ENCODE measurements at places on chromosomes 2 and 18. TPM values are rescaled to one million over a fixed set of nuclear protein-coding genes. Genes with fewer than 3 reads are reported as not detected.

Gene SLC39A10
- 9.1 TPM for polyA plus RNA-seq

Gene TTR
- polyA plus RNA-seq, result not detected

Gene SYT4
- 0.25 TPM for polyA plus RNA-seq

Gene DNAJC10
- polyA plus RNA-seq, result 52.3 TPM

DNA sequence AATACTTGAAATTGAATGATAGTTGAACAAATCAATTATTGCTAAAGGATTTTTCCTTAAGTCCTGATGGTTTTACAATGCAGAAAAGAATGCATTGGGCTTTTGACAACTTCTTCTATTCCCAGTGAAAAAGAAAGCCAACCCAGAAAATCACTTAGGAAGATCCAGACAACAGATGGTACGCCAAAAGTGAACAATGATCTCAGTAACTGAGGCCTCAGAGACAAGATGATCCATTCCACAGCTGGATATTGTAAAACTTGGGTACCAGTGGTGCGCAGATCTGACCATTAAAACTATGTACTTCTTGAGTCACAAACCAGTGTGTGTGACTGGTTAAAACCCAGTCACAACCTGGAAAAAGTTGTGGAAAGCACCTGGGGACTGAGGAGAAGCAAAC lies 173.5 kb downstream of the ETAA1 start:
- H3K27me3 ChIP-seq, result no peaks in the 10 kb centered on the region
- no peak overlapping the region for H3K27ac ChIP-seq
- DNase-seq, result no peak
- no peak overlapping the region for H3K4me3 ChIP-seq
- H3K4me1 ChIP-seq, result no peaks in the 10 kb centered on the region
- no peaks in the 10 kb centered on the region for H3K36me3 ChIP-seq

DNA sequence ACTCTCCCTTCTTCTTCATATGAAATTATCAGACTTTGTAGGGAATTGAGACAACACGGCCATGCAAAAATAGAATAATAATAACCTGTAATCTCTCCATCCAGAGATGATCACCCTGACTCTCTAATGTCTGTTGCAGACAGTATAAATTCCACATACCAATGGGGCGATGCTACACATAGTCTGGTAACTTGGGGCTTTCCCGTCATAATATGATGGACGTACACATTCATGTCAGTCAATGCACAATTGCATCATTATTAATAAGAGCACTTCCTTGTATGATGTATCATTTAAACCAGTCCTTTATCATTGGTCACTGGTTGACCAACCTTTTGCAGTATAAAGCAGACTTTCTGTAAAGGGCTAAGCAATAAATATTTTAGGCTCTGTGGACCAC lies 39.5 kb upstream of the SCLY start:
- H3K27ac ChIP-seq, result no peak overlapping the region
- no peak for DNase-seq
- H3K4me3 ChIP-seq, result no peak overlapping the region
- no peaks in the 10 kb centered on the region for H3K36me3 ChIP-seq
- H3K4me1 ChIP-seq, result no peaks in the 10 kb centered on the region

DNA sequence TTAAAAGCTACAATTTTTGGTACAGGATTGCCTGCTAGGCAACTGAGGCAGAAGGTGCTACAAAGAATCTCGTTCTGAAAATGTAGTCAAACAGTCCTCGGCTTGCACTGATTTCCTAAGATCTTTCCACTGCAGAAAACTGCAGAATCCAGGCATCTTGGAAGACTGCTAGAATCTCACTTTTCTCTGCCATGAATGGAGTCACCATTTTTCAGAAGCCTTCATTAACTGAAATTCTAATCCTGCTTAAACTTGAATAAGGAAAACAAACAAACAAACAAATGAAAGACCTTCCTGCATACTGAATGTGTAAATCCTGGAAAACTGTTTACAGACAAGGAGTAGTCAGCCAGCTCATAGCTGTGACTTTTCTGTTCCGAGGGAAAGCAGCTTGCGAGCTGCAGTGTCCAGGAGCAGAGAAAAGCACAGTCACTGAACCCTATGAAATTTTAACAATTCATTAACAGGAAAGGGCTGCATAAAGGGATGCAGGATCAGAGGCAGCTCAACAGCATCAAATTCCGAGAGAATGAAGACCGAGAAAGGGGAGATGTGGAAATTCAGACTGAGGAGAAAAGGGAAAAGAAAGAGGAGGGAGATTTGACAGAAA lies 210.5 kb upstream of the PIK3C3 start:
- H3K4me1 ChIP-seq, result no peaks in the 10 kb centered on the region
- no peak overlapping the region for H3K4me3 ChIP-seq
- no peak for DNase-seq

GRCh38 chr2:166112193-166112605 lies 15.6 kb downstream of the SCN1A start:
- H3K27me3 ChIP-seq, result no peaks in the 10 kb centered on the region
- no peaks in the 10 kb centered on the region for H3K4me1 ChIP-seq

DNA sequence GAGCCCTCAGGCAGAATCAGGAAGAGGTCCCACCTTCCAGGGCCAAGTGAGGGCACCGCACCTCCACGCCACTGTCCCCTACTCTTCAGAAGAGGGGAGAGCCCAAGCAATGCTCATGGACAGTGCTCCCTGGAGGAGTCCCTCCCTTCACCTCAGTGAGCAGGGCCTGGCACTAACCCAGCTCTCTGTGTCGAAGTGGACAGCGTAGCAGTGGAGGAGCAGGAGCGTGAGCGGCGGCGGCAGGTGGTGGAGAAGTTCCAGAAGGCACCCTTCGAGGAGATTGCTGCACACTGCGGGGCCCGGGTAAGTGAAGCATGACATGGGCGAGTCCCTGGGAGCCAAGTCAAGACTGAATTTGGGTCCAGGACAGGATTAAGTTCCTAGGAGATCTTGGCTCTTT lies 16.7 kb downstream of the POMC start:
- no peaks in the 10 kb centered on the region for H3K4me1 ChIP-seq
- no peak overlapping the region for H3K27ac ChIP-seq
- no peaks in the 10 kb centered on the region for H3K36me3 ChIP-seq
- no peak for DNase-seq
- H3K27me3 ChIP-seq, result no peaks in the 10 kb centered on the region

Measured in ovary (tissue), 10 donors.